ENCODE measurements at places on chromosomes 13 and 19.

DNA sequence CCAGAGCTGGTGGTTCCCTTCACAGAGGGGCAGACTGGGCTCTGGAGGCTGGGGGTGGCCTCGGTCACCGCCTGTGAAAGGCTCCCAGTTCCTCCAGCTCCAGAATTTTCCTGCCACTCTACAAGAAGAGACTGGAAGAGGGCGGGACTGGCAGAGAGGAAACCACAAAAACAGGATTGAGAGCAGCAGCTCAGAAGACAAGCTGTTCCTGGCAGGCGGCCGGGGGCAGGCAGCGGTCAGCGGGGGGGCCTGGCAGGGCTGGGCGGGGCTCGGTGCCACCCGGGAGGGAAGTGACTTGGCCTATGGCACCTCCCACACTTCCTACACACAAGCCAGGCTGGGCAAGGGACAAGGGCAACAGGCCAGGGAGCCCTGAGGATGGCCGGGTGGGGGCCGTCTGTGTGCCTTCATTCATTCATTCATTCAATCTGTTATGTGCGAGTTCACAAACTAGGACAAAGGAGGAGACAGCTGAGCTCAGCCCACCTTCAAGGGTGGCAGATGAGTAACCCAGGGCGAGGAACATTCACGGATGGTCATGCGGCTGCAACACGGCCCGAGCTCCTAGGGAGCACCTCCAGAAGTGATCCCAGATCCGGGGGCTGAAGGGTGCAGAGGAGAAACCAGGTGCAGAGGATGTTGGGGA is 16.9 kb upstream of the BTBD2 start:
- DNase-seq, result peak; percentile 81

DNA sequence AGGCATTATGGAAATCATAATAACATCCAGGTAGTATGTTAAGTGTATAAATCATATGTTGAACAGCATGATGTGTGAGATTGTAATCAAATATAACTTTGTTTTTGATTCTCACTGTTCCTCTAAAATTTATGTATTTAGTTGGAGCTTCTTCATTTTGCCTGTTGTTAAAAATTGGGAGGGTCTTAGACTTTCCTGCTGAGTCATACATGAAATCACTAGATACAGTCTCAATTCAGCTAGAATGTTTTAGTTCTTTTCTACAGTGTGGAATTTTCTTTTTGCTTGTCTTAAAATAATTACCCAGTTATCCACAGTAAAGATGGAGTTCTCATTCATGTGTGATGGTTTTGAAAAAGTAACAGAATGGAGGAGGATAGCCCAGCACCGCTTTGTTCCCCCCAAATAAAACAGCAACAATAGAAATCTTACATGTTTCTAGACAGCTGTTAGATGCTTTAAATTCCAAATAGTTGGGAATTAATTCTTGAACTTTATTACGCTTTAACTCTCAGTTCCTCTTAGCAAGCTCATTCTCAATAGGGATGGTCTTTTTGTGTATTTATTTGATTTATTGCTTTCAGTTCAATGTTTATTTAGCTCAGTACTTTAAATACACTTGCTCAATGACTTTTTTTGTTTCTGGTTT is 109.5 kb downstream of the PDS5B start:
- no peak for DNase-seq

- no peak for DNase-seq
Measured at GRCh38 chr19:6119031-6119430, 8.7 kb upstream of the RFX2 start.

GRCh38 chr19:14562660-14563589 is 8.9 kb downstream of the NDUFB7 start:
- DNase-seq, result no peak

DNA sequence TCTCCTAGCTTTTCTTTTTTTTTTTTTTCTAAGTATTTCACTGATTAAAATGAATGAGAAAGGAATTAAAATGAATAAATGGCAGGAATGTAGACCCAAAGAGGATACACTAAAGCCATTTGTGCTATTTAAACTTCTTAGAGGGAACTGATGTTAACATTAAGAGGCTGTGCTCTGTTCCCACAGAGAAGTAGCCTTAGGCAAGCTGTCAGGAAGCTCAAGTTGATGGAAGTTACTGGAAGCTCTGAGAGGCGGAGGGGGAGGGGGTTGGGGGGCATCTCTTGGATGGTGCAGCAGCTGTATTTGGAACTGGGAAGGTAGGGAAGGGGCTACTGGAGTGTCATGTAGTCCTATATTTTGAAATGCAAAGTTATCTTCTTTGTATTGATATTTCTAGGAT is 168.2 kb downstream of the DNAJC15 start:
- no peak for DNase-seq

DNA sequence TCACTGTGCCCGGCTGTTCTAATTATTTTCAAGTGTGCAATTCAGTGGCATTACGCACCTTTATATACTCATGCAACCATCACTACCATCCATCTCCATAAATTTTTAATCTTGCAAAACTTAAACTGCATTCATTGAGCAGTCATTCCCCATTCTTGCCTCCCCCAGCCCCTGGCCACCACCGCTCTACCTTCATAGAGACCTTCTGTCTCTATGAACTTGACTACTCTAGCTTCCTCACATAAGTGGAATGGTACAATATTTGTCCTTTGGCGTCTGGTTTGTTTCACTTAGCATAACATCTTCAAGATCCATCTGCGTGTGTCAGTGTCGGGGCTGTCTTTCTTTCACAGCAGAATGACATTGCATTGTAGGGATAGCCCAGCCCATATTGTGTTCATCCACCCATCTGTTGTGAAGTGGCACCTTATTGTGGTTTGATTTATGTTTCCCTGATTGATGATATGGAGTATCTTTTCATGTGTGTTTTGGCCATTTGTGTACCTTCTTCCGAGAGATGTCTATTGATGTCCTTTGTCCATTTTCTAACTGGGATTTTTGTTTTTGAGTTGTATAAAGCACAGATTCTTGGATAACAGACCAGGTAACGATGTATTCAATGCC is 64.8 kb upstream of the FLT1 start:
- DNase-seq, result no peak

DNA sequence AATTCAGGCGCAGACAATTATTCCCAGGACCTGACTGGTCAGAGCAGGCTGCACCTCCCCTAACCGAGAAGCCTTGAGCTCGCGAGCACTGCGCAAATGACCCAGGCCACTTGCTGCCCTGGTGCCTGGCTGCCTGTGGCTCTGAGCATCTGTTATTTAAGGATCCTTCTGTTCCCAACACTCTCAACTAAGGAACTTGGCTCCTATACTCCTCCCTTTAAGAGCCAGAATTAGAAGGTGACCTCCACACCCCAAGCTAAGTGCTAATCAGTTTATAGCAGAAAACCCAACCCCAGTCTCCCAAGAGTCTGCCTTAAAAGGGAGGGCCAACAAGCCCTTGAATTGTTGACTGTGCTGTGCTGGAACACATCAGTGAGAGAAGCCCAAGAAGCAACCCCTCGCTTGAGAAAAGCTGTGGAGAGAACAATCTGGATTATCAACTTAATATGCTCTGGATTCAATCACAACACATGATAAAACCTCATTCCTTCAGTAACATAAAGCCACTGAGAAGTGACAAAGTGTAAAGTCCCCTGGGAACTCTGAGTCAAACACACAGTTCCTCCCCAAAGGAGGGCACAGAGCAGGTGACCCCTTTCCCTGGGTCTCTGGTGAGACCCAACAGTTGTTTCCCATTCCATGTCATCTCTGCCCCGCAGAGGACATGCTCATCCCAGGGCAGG is 14.6 kb downstream of the AKAP8L start:
- DNase-seq, result no peak

DNA sequence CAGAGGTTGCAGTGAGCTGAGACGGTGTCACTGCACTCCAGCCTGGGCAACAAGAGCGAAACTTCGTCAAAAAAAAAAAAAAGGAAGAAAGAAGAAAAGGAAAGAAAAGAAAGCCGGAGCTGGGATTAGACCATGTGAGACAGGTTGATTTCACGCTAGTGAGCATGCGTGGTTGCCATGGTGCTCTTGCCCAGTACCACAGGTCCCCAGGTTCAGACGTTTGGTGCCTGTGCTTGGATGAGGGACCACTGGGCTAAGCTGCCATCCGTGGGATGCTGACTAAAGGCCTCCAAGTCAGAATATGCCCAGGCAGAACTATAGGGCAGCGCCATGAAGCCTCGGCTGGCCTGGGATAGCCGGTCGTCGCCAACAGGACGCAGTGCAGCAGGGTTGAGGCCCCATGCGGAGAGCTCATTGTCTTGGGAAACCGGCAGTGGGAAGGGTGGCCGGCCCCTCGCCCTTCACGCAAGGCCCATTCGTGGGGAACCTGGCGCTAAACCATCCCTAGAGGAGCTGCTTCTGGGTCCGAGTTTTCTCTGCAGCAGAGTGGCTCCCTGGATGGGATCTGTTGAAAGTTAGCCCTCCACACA is 7.2 kb upstream of the TEX101 start:
- no peak for DNase-seq

DNA sequence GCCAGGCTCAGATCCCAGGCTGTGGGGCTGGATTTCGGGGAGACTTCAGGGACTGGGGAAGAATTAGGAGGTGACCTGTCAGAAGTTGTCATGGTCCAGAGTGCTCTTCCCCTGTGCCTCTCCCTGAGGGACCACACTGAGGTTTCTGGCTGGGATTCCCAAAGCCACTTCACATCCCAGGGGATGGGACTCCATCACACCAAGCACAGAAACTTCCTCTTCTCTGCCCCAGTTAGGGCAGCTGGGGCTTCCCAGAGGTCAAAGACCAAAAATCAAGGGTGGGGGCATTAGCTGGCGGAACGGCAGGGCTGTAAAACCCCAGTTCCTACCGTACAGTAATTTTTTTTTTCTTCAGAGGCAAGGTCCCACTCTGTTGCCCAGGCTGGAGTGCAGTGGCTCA is 7.4 kb downstream of the FCER2 start:
- no peak for DNase-seq

- no peak for DNase-seq
Measured at GRCh38 chr13:20393273-20394168, 132.1 kb downstream of the CRYL1 start.

Measured in bronchial epithelial cell (primary cell).